Occipital lobe (tissue), 3 donors: ENCODE measurements at places on chromosomes 13 and 19.

- no peak for DNase-seq
Observed at GRCh38 chr19:1645299-1645698, 7.1 kb downstream of the TCF3 start.

GRCh38 chr13:30107121-30107520 is 200.2 kb downstream of the KATNAL1 start:
- DNase-seq, result no peak

GRCh38 chr19:50341091-50341564 is 12.0 kb upstream of the KCNC3 start:
- DNase-seq, result no peak

- peak; percentile 84 for DNase-seq
Observed at GRCh38 chr19:44207126-44207803, 5.1 kb upstream of the ZNF227 start.

GRCh38 chr19:4068047-4068966 is 1.6 kb upstream of the ZBTB7A start:
- no peak for DNase-seq

- no peak for DNase-seq
Observed at GRCh38 chr13:110797230-110797877, 83.9 kb downstream of the ING1 start.

DNA sequence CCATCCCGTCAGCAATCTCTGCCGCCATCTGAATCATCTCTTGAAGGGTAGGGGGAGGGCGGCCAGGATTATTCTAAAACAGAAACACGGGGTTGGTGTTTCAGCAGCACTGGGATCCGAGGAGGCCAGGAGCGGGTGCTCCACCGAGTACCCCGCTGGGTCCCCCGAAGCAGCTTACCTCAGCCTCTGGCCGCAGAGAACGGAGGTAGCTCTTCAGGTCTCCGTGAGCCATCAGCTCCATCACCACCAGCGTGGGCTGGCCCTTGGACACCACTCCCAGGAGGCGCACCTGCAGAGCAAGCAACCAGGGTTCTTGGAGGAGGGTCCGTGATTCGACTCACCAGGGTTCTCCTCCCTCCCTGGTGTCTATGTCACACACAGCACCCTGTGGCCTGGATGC is 53.2 kb downstream of the ZNF557 start:
- DNase-seq, result no peak

- DNase-seq, result no peak
Observed at GRCh38 chr19:19452243-19453124, 47.0 kb downstream of the GATAD2A start.

GRCh38 chr19:3397266-3398022 is 31.1 kb downstream of the NFIC start:
- no peak for DNase-seq

- peak; percentile 4 for DNase-seq
Observed at GRCh38 chr13:44574466-44574855, 1.7 kb downstream of the TSC22D1 start.

- DNase-seq, result no peak
Observed at GRCh38 chr13:19668778-19669177, 35.3 kb downstream of the MPHOSPH8 start.

- no peak for DNase-seq
Observed at GRCh38 chr19:14830702-14831101, 4.3 kb downstream of the OR7A5 start.

DNA sequence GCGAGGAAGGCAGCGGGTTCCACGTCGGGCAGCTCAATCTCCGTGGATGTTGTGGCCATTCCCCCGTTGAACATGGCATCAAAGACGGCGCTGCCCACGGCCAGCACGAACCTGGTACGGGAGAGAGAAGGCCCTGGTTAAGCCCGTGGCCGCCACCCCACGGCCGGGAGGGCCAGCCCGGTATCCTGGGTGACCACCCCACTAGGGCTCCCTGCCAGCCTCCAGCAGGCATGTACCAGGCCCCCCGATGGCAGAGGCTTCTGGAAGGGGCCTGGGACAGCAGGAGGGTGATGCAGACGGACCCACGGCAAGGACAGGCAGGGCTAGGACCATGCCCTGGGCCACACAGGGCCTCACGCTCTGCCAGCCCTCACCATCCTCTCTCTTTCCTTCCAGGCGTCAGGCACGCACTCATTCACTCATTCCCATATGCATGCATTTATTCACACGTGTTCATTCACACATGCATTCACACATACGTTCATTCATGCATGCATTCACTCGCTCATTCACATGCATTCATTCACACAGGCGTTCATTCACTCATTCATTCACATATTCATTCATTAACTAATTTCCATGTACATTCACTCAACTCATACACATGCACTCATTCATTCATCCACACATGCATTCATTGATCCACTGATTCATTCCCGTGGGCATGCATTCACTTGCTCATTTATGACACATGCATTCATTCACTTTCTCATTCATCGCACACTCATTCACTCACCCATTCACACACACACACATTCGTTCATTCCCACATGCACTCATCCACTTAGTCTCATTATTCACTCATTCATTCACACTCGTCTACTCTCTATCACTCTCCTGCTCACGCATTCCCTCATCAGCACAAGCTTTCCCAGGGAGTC is 17.9 kb downstream of the BTBD2 start:
- no peak for DNase-seq

GRCh38 chr13:74743992-74744391 is 609.8 kb upstream of the KLF12 start:
- no peak for DNase-seq

DNA sequence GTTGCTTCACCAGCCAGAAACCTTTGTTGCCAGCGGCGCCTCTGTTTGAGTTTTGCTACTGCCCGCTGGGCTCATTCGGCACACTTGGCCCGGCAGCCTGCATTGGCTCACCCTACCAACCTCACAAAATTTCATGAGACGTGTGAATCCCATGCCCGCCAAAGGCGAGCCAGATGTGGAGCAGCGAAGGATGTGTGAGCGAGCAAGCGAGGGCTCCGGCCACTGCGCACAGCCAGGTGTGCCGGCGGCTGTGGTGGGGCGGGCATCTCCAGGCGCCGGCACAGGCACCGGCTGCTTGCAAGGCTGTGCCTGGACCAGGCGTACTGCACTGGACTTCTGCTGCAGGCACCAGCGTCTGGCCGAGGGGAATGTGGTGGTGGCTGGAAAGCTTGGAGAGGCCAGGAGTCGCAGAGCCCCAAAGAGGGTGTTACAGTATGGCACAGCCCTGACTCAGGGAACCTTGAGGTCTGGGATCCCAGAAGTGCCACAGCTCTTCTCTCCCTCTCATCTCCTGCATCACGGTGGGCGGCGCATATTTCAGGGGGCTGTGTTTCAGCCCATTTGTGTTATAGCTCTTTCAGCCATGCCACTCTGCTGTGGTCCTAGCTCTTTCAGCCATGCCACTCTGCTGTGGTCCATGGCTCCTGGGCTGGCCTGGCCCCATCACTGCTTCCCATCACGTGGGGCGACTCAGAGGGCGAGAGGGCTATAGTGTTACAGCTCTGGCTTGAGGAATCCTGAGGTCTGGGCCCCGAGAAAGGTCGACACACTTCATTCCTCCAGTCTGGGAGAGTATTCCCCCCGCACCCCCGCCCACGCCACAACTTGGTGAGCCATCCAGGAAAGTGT is 592.0 kb upstream of the SLITRK5 start:
- no peak for DNase-seq

DNA sequence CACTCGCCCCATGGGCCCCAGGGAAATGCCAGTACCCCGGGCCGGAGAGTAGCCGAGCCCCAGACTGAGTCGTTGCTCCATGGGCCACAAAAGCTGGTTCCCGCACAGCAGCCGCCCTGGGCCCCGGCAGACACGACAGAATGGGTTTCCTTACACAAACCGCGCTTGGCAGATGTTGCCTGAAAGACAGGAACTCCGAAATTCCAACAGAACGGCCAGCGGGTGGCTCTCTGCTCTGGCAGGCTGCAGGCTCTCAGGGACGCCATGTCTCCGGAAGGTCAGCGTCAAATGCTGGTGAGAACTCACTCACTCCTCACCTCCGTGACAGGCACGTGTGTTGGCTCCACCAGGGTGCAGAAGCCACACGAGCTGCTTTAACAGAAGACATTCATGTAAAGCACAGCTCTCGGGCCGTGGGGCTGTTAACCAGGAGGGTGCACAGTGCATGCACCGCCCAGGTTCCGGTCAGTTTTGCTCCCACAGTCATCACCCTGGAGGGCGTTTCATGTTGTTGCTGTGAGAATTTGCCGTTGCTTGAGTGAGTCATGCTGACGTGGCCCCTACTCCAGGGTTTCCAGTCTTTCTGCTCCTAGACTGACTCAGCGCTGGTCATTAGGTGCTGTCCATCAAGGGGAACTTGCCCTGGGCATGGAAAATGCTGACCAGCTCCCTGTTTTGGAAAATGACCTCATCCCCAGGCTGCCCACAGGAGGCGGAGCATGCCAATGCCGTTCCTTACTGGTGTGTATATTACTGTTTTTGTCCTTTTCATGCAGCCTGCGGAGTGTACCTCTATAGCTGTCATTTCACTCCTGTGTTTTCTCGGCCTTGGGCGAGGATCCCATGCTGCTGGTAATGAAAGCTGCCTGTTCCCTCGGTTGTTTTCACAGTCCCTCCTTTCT is 44.8 kb downstream of the ANKRD10 start:
- peak; percentile 51 for DNase-seq

- DNase-seq, result no peak
Observed at GRCh38 chr19:9348253-9348652, 14.6 kb upstream of the ZNF177 start.

DNA sequence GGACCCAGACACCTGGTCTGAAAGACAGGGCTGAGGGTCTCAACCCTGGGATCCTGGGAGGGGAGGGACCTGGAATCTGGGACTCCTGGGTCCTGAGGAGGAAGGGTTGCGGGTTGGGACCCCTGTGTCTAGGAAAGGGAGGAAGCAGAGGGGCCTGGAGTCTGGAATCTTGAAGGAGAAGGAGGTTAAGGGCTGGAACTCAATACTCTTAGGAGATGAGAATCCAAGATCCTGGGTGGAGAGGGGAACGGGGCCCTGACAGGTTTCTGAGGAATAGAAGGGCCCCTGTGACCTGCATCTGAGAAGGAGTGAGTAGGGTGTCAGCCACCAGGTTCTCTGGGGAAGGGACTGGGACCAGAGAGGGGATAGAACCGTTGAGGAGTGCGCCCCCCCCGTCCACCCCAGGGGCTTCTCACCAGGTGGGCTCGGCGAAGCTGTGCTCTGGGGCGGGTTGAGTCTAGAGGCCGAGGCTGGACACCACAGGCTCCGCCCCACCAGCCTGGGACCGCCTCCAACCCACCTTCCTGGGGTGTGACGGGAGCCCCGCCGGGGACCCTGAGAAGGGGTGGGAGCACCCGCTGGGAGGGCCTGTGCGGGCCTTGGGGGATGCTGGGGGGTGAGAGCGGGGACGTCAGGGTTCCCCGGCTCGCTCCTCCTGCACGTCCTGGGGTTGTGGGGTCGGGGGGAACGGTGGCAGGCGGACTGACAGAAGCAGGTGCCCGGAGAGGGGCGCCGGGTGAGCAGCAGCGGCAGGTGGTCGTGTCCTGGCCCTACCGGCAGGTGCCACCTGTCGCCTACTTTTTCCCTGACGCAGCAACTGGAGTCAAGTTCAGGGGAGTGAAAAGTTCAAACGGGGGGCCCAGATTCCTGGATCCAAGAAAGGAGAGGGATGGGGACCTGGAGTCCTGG is at the start of gene MAMSTR:
MAMSTR (minus strand) TSS at position 463 of the 909 bp plus-strand sequence. CDS start 694 bp downstream, outside the sequence.
- no peak for DNase-seq

DNA sequence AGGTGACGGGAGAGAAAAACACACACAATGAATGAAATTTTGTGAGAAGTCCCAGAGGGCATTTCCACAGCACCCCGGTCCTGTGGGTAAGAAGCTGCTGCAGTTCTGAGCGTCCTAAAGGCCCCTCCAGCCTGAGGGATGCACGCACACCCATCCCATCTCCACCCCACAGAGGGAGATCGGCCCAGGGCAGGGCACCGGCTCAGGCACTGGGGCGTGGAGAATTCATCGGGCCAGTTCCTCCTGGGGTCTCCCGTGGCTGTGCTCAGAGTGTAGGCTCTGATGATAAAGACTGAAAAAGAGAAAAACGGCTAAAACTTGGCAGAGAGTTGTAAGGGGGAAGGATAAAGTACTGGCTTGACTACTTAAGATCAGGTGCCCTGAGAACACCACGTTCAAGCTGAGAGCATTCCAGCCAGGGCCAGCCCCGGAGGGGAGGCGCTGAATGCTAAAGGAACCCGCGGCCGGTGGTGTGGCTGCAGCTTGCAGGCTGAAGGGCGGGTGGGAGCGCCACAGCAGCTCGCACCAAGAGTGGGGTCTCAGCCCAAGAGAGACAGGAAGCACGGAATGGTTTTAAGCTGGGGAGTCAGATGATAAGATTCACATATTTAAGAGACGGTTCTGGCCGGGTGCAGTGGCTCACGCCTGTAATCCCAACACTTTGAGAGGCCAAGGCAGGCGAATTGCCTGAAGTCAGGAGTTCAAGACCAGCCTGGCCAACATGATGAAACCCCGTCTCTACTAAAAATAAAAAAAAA is 121.9 kb upstream of the SPACA7 start:
- DNase-seq, result no peak

DNA sequence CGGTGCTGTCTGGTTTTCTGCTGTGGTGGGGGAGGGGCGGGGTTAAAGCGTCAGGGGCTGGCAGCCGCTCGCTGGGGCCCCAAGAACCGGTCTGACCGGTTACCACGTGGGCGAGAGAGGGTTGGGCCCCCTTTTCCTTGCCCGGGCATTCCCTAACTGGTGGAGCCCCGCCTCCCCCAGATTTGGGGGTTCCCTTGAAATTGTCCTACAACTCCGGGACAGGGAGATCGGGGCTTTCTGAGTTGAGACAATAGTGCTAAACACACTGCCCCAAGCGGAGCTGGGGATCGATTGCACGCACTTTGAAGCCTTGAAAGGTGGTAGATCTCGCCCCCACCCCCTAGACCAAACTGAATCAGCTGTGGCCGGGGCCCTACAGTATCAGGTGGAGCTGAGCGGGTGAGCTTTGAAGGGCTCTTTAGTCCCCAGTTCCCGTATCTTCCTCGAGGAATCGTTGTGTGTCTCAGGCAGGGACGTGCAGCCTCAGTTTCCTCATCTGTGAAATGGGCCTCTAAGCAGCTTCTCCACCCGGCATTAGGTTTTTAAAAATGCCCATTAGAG is 4.8 kb downstream of the IER2 start:
- DNase-seq, result no peak

DNA sequence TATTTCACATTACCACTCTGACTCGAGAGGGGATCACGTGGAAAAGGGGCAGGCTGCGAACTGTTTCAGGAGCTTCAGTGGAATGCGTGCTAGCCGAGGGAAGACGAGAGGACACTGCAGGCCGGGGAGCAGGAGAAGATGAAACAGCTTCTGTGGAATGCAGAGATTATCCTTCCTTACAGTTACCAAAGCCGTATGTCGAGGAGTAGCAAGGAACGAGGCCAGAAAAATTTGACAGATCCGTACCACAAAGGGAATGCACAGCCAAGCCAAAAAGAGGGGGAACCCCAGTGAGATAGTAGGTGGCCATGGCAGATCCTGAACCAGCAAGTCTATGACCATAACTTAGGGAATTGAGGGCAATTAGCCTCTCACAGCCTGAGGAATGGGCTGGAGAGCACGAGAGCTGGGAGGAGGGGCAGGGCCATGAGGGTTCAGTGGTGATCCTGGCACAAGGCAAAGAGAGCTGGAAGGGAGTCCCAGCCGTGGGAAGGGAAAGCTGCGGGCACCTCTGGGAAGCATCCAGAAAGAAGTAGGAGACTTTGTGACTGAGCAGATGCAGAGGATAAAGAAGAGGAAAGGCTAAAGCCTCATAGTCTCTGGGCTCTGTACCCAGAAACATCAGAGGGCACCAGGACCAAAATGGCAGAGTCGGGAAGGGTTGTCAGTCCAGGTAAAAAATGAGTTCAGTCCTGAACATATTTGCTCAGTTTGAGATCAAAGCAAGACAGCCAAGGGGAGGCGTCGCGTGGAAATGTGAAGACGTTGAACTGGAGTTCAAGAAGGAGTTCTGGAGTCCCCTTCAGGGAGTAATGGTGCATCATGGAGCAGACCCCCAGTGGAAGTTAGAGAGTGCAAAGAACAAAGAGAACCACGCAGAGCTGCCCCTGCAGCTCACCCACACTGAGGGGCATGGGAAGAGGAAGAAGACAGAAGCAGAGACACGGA is 5.1 kb downstream of the COL4A1 start:
- DNase-seq, result no peak
